Sciatic nerve (tissue), 2 donors: ENCODE measurements at places on chromosomes 2 and 18.

- no peak for DNase-seq
Observed at GRCh38 chr2:15889442-15890123, 50.8 kb upstream of the MYCN start.

GRCh38 chr18:79245517-79246001 lies 150.2 kb upstream of the NFATC1 start:
- DNase-seq = no peak

DNA sequence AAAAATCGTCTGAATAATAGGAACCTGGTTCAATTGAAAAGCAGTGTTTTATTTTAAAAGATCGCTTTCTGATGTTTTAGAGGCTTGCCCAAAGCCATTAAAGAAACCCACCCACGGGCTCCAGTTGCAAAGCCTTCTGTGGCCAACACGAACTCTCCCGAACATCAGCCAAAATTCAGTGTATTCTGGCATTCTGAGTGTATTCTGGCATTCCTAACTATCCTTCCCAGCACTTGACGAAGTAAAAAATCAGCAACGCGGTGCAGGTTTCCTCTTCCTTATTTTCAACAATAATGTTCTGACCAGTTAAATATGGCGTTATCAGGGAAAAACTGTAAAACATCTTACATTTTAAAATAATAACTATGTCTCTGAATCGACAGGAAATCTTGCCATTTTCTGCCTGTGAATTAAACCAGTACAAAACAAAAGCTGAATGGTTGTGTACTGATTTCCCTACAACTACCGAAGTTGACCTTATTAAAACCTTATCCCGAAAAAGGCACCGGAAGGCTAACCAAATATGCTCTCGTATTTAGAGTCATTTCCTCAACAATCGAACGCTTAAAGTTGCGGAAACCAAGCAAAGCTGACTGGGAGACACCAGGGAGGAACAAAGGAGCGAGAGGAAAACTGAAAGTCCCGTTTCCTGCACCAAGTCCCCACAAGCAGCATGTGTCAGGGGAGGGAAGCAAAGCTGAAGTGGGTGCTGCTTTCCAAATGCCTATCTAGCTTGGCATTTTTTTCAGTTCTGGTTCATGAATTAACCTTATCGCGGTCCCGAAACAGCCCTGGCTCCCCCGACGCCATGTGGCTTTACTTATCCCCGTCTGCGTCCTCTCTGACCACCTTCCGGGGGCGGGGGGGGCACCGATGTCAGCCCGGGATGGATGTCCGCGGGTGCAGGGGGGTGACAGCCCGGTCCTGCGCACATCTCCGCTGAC lies 44.3 kb downstream of the ZNF516 start:
- peak; percentile 79 for DNase-seq

- no peak for DNase-seq
Observed at GRCh38 chr2:120740765-120741524, 5.3 kb downstream of the GLI2 start.

GRCh38 chr18:53056064-53056463 lies 716.1 kb downstream of the DCC start:
- DNase-seq = no peak

DNA sequence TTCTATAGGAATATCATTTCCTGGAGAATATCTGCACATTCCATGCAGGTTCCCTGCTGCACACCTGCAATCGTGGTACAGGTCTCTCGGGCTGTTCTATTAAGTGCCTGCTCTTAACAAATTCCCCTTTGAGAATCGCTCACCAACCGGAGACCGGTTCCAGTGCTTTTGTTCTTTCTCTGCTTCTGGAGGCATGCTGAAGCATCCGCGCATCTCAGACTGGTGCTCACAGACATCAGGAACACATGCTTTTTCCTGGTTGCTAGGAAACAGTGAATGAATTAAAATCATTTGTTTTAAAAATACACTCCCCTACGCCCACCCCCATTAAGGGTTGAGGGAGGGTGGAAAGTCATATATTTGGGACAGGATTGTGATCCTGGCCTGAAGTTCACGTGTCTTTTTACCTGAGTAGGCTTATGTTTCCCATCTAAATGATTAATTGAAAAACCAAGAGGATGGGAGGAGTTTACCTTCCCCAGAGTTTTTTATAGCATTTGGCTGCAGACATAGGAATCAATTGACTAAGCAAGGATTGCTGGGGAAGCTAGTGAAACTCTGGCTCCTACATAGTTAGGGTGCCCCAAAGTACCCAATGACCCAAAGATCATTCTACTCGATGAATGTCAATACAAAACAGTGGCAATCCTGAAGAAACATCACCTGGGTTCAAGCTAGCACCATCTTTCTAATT lies at the start of gene C2orf80:
Gene C2orf80 (minus strand): TSS at position 221 of the 694 bp plus-strand sequence. CDS start 3,044 bp downstream, outside the sequence.
- no peak for DNase-seq

- no peak for DNase-seq
Observed at GRCh38 chr2:173472112-173472511, 117.4 kb downstream of the CDCA7 start.
